Left lung (tissue), 14 donors: ENCODE measurements at places on chromosomes 12 and 14. TPM values are rescaled to one million over a fixed set of nuclear protein-coding genes. Genes with fewer than 3 reads are reported as not detected.

The TMEM132D gene
- 2.5 TPM for polyA plus RNA-seq

The TC2N gene
- polyA plus RNA-seq, result 30.2 TPM

GRCh38 chr14:67581643-67582042 is 18.4 kb downstream of the PIGH start:
- DNase-seq, result no peak

GRCh38 chr12:115010324-115010995 is 326.5 kb upstream of the TBX3 start:
- DNase-seq, result no peak

GRCh38 chr14:104675447-104675846 is 14.0 kb upstream of the INF2 start:
- no peak for DNase-seq

DNA sequence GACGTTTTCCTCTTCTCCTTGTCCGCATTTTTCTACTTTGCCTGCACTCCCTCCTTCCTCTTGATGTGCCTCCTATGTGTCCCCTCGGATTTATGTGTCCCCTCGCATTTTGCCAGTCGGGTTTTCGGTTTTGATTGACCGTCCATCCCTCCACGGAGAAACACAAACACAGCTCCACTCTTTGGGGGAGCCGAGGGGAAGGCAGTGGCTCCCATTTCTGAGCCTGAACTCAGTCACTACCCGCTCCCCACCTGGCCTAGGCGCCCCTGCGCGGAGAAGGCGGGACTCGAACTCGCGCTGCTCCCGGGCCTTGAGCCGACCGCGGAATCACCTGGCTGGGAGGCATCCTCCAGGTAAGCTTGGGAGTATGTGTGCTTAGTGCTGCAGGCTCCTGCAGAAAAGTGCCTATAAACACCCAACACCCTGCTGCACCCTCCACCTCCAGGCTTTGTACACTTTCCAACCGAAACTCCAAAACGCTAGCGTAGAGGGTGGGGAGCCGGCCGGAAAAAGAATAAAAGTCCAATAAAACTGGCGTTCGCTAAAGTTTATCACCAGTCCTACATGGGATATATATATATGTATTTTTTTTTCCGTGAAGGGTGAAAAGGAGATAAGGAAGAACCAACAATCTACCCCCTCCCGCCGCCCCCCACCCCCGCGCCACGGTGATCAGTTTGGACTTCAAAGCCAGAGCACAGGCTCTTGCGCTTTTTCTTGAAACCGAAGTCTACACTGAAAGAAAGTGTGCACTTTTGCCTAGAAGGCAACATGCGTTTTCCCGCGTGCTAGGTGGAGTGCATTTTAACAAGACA is 3.3 kb upstream of the CCND2 start:
- DNase-seq, result no peak

DNA sequence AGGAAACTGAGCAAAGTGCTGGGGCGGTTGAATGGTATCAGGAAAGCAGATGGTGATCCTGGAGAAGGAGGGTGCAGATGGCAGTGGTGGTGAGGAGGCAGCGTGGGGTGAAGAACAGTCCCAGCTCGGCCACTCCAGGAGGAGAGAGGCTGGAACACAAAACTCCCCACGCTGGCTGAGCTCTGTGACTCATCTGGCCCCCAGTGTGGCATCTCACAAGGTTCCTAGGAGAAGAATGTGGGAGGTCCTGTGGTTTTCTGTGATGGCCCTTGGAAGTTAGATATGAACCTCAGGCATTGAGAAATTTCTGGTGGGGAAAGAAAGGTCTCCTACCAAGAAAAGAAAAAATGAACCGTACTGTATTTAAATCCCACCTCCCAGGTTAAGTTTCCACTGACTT is 8.0 kb upstream of the NRXN3 start:
- DNase-seq, result no peak

DNA sequence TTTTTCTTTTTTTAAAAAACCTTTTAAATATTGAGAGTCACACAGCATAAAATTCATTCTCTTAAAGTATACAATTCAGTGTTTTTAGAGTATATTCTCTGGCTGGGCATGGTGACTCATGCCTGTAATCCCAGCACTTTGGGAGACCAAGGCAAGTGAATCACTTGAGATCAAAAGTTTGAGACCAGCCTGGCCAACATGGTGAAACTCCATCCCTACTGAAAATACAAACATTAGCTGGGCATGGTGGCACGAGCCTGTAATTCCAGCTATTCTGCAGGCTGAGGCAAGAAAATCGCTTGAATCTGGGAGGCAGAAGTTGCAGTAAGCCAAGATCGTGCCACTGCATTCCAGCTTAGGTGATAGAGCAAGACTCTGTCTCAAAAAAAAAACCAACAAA is 68.4 kb upstream of the BCAT1 start:
- DNase-seq, result no peak

DNA sequence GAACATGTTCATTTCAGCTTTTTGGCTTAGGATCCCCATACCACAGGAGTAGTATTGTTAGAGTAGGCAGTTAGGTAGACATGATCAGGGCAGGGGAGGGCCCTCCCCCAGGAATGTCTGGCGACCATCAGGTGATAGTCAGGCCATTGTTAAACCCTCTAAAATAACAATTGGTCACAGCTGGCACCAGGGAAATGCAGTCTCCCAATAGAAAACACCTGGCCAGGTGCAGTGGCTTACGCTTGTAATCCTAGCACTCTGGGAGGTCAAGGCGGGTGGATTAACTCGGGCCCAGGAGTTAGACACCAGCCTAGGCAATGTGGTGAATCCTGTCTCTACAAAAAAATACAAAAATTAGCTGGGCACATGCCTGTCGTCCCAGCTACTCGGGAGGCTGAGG is 187.1 kb downstream of the MON2 start:
- no peak for DNase-seq

DNA sequence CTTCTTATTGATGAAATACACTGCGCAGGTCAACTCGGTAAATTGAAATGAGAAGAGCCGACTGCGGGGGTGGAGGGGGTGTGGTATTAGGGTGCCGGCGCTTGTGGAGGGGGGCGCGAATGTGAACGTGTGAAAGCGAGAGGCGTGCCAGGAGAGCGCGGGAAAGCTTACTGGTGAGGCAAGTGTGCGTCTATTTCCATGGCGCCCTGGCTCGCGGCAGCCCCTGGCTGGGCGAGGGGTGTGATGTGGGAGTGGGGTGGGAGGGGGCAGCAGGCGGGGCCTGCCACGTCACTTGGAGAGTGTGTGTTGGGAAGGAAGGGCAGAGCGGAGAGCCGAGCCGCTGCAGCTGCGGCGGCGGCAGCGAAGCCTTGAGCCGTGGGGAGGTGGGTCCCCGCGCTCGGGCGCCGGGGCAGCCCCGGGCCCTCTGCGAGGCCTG is 88.8 kb downstream of the GALNT8 start:
- peak; percentile 35 for DNase-seq

DNA sequence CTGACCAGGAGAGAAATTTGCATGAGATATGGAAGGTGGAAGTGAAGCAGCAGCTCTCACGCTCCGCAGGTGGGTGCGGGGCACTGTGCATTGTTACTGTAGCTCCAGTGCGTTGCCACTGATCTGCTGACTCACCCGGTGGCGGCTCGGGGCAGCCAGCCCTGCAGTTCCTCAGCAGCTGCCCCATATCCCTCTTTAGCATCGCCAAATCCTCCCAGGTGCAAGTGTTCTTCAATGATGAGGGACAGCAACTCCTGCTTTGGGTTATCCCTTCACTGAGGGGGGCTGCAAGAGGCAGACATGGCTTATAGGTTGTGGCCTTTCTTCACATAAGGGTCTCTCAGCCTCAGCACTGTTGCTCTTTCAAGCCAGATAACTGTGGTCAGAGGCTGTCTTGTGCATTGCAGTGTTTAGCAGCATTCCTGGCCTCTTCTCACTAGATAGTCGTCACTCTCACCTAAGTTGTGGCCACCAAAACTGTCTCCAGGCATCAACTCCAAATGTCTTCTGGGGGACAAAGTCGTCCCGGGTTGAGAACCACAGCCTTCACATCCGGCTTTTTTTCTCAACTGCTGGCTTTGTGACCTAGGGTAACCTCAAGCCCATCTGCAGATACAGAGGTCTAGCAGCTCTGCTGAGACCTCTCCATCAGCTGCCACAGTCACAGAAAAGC is 180.8 kb downstream of the EFCAB11 start:
- no peak for DNase-seq
